ENCODE measurements at places on chromosomes 7 and 10. TPM values are rescaled to one million over a fixed set of nuclear protein-coding genes. Genes with fewer than 3 reads are reported as not detected.

MMD2 gene
- not detected for total RNA-seq

THSD7A gene
- not detected for total RNA-seq

INPP5F gene
- 10.9 TPM for total RNA-seq

HOXA6 gene
- total RNA-seq: not detected

FAM180A gene
- total RNA-seq: not detected

SNCG gene
- 0.68 TPM for total RNA-seq

FLNC gene
- not detected for total RNA-seq

CCDC172 gene
- total RNA-seq: not detected

IFIT1B gene
- not detected for total RNA-seq

PPP1R3A gene
- not detected for total RNA-seq

AZGP1 gene
- not detected for total RNA-seq

GRID1 gene
- total RNA-seq: not detected

CALML5 gene
- total RNA-seq: not detected

ACBD5 gene
- total RNA-seq: 20.2 TPM

ITGA8 gene
- total RNA-seq: not detected

LIPF gene
- not detected for total RNA-seq

MBL2 gene
- total RNA-seq: not detected

SLC26A4 gene
- total RNA-seq: 0.51 TPM

GJD4 gene
- total RNA-seq: not detected

SND1 gene
- 190 TPM for total RNA-seq

AFAP1L2 gene
- total RNA-seq: 0.96 TPM

CALCR gene
- total RNA-seq: not detected

PHYHIPL gene
- not detected for total RNA-seq

CHST15 gene
- 0.18 TPM for total RNA-seq

GDF2 gene
- total RNA-seq: not detected

CDK13 gene
- 53.8 TPM for total RNA-seq

RALA gene
- total RNA-seq: 32.1 TPM

MRPL43 gene
- 47.4 TPM for total RNA-seq

Data from activated naive CD4-positive, alpha-beta T cell treated with anti-CD3 and anti-CD28 coated beads, Interleukin-2, amount 10 ng/mL, durations not matched to agents 5 hours and 36 hours (primary cell).